ENCODE measurements at places on chromosomes 5 and 9.
A peak's percentile ranks its signal among the peaks of the same experiment; 100 is the strongest.

DNA sequence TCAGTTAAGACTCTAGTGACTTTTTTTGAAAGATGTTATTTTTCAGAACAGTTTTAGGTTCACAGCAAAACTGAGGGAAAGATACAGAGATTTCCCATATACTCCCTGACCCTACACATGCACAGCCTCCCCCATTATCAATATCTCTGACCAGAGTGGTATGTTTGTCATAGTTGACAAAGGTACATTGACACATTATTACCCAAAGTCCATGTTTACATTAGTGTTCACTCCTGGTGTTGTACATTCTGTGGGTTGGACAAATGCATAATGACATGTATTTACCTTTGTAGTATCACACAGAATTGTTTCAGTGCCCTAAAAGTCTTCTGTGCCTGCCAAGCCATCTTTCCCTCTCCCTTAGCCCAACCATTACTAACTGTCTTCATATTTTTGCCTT lies 470.7 kb upstream of the DMAC1 start:
- no peak for DNase-seq

- no peak for DNase-seq
Observed at GRCh38 chr9:2479056-2479565, 142.5 kb upstream of the VLDLR start.

DNA sequence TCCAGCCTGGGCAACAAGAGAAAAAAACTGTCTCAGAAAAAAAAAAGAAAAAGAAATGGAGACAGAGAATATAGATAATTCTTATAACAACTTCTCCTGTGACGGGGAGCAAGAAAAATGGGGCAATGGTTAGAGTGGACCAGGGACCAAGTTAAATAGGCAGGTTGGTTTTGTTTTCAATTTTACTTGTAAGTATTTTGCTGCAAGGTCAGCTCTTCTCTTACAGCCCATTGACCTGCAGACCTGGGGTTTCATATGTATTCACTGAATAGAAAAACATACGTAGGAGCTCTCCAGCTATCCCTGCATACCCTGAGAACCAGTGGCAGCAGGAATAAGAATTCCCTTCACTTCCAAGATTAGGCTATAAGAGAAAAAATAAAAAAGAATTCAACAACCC lies 29.2 kb upstream of the IL13 start:
- DNase-seq, result no peak

GRCh38 chr5:35473589-35473988 lies 144.1 kb upstream of the SPEF2 start:
- no peak for DNase-seq

GRCh38 chr9:95086564-95086955 lies 230.9 kb downstream of the FANCC start:
- DNase-seq, result no peak

GRCh38 chr5:143653256-143653655 lies 158.7 kb upstream of the HMHB1 start:
- DNase-seq, result no peak

GRCh38 chr5:145429170-145429569 lies 406.0 kb downstream of the PRELID2 start:
- no peak for DNase-seq

DNA sequence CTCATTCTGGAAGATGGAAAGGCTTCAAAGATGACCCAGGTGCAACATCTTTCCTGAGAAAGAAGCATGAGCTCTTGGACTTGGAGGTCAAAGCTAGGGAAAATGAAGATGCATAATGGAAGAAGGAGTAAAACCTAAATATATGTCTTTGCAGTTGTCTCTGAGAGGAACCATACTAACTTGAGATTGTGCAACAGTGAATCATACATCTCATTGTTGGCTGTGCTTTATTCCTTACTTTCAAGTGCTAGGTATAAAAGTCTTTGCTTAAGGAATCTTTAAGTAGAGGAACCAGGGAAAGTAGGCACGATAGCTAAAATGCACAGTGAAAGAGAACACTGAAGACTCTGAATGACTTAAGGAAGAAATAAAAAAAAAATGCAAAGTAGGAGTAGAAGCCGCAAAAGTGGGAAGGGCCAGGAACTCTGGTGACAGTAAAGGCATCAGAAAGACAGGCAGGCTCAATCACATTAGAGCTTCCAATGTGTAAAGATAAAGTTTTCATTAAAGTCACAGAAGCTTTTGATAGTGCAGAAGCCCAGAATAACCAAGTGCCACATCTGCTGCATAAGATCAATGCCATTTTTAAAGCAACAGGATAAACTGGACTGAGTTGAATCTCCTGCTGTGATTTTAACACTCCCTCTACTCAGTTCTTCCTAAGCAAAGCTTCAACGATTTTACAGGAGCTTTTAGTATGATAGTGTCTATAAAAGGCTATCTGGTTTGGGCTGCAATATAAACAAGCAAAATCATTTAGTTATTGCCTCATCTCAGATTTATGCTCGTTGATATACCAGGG lies 432.3 kb upstream of the EDIL3 start:
- DNase-seq, result no peak

DNA sequence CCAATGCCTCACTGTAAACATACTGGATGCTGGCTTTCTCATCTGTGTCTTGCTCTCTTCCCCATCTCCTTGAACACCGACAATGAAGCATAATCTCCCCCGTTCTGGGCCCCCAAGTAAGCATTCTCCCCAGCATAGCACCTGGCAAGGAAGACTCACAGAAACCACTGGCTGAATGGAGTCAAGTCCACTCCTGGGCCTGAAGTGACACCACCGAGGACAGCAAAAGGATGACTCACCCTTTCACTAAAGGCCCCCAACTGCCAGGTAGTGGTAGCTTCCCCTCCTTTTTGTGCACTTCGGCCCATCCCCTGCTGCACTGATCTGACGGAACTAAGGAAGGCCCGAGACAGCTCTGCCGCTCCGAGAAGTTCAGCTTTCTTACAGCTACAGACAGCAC lies 9.4 kb downstream of the VDAC1 start:
- DNase-seq, result no peak

- DNase-seq, result no peak
Observed at GRCh38 chr9:88077071-88077617, 61.1 kb downstream of the SPATA31C2 start.

DNA sequence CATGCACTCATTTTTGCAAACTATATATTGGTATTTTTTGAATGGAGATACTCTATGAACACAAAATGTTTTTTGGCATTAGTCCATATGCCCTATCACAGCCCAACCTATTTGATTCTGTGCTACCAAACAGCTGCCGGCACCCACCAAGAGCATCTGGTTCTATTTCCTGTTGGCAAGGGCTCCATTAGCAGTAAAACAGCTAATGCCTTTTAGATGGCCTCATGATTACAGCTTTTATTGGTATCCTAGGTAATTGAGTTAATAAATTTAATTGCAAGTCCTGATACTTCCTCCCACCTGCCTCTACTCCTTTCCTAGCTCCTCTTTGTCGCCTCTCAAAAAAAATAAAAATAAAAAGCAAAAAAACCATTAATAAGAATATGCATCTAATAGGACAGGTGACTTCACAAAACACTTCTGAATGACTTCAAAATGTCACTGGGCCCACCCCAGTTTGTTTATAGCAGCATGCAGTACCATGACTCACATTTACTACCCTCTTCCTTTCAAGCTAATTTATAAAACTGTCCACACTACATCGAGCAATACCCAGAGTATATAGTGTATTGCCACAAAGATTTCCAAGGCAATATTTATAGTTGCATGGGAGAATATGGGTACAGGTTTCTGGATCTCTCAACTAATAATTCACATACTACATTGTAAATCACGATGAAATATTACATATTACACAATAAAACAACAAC lies 620.4 kb downstream of the SLCO4C1 start:
- no peak for DNase-seq

DNA sequence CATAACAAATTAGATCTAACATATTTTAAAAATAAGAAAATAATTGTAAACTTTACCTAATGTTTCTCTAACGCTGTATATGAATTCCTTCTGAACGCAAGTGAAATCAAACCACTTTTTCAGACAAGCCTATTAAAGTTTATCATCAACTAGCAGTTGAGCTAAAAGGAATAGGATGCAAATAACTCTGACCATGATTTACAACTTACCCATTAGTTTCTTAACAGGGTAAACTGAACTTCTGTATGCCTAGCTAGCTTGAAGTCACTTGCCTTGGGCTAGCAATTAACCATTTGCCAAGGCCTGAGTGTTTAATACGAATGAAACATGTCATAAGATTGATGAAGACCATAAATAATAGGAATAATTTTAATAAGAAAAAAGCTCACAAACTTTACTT lies 762.7 kb upstream of the ARRDC3 start:
- DNase-seq, result no peak

DNA sequence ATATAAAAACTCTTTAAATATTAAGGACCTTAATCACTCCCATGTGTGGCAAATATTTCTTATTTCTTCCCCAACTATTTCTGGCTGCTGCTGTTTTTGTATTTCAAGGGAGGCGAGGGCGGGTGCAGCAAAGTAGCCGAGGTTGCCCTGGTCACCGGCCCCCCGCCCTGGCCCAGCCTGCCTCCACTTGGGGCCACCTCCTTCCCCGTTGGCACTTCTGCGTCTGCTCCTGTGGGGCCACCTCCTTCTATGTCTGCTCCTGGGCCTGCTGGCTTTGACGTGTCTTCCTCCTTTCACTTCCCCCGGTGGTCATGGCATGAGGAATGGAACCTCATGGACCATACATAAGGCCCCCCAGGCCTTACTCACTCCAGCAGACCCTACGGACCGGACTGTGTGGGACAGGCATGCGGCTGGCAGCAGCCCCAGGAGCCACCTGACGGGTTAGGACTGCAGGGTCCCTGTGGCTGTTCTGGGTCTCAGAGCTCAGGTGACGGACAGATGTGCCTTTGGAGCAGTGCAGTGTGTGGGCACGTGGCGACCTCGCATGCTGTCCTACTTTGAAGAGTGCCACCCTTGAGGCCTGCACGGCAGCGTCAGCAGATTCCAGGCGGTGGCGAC lies 5.8 kb upstream of the ENTPD8 start:
- DNase-seq, result no peak

DNA sequence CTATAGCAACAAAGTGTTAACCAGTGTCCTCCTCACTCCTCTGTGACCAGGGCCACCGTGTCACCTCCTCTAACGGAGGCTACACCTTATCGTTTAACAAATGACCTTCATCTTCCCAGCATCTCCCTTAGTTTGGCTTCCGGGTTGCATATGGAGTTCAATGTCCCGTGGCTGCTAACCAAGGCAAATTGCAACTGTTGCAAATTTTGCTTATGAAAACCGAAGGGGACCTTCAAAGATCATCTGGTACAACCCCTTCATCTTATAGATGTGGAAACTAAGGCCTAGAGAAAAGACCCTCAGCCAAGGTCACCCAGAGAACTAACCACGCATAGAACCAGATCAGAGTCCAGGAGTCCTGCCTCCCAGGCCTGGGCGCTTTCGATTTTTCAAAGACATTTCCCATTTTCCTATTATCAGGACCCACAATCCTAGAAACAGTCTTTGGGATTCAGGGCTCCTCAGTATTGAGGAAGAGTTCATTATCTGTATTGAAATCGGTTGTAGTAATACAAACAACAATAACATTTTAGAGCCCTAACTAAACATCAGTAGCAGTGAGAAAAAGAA lies 1.4 kb downstream of the PRELID2 start:
- no peak for DNase-seq

DNA sequence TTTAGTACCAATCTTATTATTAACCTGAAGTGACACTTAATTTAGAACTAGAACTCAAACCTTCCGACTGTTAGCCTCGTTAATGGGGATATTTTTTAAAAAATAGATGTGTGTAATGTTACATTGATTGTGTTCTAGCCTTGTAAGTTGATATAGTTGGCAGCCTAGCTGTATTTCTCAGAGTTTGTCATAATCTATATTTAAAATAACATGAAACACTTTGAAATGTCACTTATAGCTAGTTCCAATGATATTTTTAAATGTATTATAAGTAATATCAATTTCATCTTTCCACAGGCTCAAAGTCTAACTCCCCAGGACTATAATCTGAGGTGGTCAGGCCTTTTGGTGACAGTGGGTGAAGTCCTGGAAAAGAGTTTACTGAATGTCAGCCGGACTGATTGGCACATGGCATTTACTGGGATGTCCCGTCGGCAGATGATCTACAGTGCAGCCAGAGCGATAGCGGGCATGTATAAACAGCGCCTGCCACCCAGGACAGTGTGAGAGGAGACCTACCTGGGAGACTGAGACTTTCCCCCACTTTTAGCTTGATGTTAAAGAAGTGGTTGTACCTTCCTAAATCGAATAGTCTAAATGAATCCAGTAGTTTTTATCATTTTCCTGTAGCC lies 34.1 kb downstream of the PRRC1 start:
- DNase-seq, result no peak

DNA sequence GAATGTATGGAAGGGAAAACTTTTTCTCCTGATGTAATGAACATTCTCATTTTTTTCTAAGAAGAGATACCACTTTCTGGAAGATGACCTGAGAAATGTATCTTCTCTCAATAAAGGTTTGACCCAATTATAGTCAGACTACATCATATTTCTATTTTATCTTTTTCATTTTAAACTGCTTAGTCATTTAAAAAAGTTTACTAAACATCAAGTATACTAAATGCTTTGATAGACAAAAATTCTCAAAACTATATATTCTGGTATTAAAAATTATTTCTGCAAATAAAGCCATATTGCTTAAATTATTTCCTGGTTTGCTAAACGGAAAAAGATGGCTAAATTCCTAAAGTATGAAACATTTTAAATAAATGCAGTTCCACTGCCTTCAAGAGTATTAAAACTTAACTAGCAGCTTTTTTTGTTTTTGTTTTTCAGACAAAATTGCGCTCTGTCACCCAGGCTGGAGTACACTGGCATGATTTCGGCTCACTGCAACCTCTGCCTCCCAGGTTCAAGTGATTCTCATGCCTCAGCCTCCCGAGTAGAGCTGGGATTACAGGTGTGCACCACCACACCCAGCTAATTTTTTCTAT lies 37.1 kb downstream of the FBXW11 start:
- DNase-seq, result no peak

- peak; percentile 65 for DNase-seq
Observed at GRCh38 chr5:78295035-78295961, 800 bp upstream of the AP3B1 start.

- DNase-seq, result peak; percentile 14
Observed at GRCh38 chr9:113625486-113625885, 162.0 kb downstream of the RGS3 start.

DNA sequence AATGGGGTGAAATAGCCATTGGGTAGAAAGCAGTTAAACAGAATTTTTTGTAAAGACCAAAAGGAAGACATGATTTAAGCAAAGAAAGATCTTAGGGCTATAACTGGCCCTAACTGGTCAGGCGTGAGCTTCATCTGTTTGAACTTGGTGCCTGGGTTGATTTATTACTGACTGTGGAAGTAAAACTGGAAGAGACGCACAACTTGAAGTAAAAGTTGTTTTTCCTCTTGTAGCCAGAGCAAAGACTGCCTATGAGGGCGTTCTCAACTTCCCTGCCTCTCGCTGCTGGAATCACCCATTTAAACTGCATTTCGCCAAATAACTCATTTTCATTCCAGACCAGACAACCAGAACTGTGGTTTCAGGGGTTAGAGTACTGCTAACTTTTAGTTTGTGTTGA lies 1.5 kb downstream of the THBS4 start:
- no peak for DNase-seq

DNA sequence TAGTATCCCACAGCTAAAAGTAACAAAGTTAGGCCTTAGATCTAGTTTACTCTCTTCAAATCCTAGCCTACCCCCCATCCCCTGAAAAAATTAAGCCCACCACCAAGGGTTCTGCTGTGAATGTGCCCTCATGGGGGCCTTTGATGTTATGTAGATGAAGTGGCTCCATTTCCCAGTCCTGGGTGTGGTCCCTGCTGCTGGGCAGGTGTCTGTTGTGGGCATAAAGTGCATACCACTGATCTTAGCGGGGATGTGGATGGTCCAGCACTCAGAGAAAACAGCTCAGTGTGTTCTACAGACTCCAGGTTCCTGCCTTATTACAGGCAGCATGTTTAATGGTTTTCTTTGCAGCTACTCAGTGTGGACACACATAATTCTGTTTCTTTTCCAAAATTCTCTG lies 1.9 kb downstream of the PCBD2 start:
- no peak for DNase-seq

All from activated T-cell treated with anti-CD3 and anti-CD28 coated beads, Interleukin-2, amount 50 U/mL, for 48 hours (primary cell).